LNCaP clone FGC (cell line): ENCODE measurements at places on chromosomes 7 and 10.

DNA sequence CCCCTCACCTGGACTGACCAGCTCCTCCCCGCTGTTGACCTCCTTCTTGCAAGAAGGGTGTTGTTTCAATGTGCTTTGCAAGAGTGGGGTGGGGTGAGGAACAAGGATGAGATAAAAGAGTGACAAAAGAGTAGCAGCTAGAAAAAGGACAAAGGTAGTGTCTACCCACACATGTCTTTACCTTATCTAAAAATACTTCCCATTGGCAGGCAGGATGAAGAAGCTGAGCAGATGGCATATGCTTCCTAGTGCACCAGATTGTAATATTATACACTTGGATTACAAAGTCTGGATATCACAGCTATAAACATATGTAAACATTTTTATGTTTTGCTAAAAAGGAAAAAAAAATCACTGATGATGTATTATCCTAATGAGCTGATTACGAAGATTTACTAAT, 34.5 kb downstream of the CHN2 start:
- no peak for DNase-seq

DNA sequence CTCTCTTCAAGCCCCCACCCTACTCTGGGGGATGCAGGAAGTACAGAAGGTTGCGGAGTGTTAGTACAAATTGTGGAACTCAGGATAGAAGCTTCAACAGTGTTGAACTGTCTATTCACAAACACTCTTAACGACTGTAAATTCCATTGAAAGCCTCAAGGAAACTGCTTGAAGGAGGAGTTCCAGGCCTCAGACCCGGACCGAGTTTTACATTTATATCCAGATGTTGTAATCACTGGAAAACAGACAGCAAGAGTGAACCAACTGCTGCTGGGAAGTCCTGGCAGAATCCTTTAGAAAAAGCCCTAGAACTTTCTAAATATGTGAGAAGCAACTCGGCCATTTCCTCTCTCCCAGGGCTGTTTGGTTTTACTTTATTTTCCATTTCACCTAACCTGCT, 84.1 kb upstream of the LRRC18 start:
- DNase-seq = no peak

DNA sequence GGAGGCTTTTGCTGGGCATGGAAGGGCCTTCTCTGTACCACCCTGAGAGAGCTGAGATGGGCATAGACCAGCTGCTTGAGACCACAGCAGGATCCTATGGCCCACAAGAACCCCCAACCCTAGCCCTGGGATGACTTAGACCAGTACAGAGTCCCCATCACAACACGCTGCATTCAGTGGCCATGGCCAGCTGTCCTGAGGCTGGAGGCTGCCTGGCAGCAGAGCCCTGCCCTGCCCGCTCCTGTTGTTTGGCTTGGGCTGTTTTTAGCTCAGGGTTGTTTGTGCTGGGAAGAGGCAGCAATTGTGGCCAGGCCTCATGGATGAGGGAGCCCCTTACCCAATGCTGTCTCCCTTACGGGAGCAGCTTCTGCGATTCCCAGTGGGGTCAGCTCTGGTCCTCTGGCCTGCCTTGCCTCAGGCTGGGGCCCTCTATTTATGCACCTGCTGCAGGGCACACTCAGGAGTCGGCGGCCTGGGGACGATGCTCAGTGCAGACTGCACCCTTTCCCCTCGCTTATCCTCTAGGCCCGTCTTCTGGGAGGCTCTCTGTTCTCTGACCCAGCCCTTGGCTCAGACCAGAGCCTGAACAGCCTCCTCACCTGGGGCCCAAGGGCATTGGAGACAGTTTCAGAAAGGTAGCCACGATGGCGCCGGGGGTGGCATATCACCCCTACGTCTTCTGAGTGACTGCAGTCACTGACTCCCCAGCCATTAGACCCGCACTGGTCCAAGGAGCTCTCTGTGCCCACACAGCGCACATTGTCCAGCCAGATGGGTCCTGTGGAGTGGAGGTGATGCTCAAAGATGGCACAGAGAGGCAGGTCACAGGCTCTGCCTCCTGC, 6.3 kb downstream of the LOXL4 start:
- no peak for DNase-seq

GRCh38 chr10:86706401-86706841, 38.1 kb downstream of the LDB3 start:
- DNase-seq = no peak

- DNase-seq = no peak
Observed at GRCh38 chr10:106401161-106401560, 763.3 kb downstream of the SORCS1 start.

GRCh38 chr10:18684416-18684815, 25.2 kb downstream of the ARL5B start:
- no peak for DNase-seq

GRCh38 chr10:22219308-22219707, 1.5 kb upstream of the EBLN1 start:
- DNase-seq = no peak

- no peak for DNase-seq
Observed at GRCh38 chr7:148701414-148701813, 2.7 kb downstream of the CUL1 start.

DNA sequence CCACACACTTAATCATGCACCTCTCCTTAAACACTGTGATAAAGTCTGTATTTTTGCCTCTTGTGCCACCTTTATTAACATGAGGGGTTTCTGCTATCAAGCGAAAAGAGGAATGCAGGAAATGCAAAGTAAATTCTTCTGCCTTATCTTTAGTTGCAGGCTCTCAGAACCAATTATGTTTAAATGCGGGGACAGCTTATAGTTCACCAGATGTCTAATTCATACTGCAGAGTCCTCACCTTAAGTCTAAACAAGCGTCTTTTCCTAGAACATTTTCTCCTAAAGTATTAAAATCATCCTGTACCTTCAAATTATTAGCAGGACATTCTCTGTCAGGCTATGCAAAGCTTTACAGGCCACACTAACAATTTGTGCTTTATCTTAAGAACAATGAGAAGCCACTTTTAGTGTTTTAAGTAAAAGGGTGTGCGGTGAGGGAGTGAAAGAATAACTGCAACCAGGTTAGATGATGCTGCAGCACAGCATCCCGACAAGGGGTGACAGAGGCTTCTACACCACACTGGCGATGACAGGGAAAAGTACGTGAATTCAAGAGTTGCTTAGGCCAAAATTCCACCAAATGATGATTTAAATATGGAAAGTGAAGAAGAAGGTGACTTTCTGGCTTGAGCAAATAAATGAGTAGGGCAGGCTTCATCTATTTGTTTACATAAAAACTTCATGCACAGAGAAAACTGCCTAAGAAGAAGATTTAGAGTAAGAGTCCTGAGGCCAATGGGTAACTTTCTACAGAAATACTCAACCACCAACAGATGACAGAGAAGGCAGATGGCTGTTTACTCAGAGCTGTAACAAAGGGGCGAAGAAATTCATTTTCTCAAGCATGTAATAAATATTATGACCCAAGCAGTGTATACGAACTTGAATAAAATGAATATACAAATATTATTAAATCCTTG, 36.0 kb downstream of the EZH2 start:
- no peak for DNase-seq

- no peak for DNase-seq
Observed at GRCh38 chr10:97713826-97714400, 383 bp downstream of the MARVELD1 start.
